Activated gamma-delta T cell (primary cell): ENCODE measurements at places on chromosomes 5 and 9.
A peak's percentile ranks its signal among the peaks of the same experiment; 100 is the strongest.

DNA sequence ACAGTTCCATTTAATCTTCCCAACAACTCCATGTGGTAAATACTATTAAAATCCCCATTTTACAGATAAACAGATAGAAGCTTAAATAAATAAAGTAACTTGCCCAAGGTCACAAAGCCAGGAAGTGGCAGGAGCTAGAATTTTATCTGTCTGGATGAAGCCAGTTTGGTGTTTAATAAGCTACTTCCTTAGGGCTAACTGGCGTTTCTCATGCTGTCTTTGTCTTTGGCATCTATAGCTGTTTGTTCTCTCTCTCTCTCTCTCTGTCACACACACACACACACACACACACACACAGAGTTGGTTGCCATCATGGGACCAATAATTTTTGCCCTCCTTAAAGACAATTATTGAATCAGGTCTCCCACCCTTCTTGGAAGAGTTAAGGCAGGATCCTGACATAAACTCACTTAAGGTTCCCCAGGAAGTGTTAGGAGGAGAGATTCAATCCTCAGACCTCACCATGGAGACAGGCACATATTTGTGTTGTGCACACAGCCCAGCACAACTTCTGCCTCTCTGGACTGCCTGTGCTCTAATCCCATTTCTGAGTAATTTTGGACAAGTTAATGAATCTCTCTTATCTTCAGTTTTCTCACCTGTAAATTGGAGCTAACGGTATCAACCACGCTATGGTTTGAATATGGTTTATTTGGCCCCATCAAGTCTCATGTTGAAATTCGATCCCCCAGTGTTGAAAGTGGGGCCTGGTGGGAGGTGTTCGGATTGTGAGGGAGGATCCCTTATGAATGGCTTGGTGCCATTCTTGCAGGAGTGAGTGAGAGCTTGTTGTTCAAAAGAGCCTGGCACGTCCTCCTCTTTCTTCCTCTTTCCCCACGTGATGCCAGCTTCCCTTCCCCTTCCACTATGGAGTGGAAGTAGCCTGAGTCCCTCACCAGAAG, 8.3 kb upstream of the ADRA1B start:
- DNase-seq = no peak

- no peak for DNase-seq
Measured at GRCh38 chr9:90309809-90310520, 332.7 kb downstream of the DIRAS2 start.

- DNase-seq = no peak
Measured at GRCh38 chr5:64884541-64884940, 115.8 kb downstream of the CWC27 start.

DNA sequence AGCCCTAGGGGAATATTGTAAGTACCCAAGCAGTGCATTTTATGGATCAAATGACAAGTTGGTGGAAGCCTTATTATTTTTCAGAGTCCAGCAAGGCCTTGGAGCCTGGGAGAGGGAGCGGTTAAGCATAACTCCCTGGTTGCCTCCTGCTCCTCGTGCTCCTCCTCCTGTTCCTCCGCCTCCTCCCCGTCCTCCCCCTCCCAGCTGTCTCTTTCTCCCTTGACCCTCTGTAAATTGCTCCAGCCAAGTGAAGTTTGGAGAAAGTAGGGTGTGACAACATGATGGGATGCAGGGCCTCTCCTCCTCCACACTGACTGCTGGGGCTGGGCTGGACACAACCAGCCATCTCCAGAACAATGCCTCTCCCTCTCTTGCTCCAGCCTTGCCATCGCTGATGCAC, 586.9 kb downstream of the CCDC171 start:
- no peak for DNase-seq

- DNase-seq = no peak
Measured at GRCh38 chr5:169036079-169036805, 264.7 kb downstream of the SLIT3 start.

GRCh38 chr5:80008995-80009765, 18.1 kb upstream of the MTX3 start:
- DNase-seq = no peak

GRCh38 chr5:34929720-34930461, 532 bp downstream of the DNAJC21 start:
- DNase-seq = peak; percentile 80
